ENCODE measurements at places on chromosomes 3 and 15. TPM values are rescaled to one million over a fixed set of nuclear protein-coding genes. Genes with fewer than 3 reads are reported as not detected.

The MESP1 gene
- 0.35 TPM for total RNA-seq

The CPA3 gene
- total RNA-seq, result 0.33 TPM

The ADAMTS7 gene
- total RNA-seq, result 0.79 TPM

The SPSB4 gene
- total RNA-seq, result not detected

The MUSTN1 gene
- 10.2 TPM for total RNA-seq

- H3K27me3 ChIP-seq, result no peaks in the 10 kb centered on the region
- DNase-seq, result no peak
- no peak overlapping the region for H3K4me3 ChIP-seq
- peaks cover 5% of the 10 kb centered on the region for H3K4me1 ChIP-seq
Measured at GRCh38 chr15:95929232-95929846, 401.2 kb upstream of the NR2F2 start.

DNA sequence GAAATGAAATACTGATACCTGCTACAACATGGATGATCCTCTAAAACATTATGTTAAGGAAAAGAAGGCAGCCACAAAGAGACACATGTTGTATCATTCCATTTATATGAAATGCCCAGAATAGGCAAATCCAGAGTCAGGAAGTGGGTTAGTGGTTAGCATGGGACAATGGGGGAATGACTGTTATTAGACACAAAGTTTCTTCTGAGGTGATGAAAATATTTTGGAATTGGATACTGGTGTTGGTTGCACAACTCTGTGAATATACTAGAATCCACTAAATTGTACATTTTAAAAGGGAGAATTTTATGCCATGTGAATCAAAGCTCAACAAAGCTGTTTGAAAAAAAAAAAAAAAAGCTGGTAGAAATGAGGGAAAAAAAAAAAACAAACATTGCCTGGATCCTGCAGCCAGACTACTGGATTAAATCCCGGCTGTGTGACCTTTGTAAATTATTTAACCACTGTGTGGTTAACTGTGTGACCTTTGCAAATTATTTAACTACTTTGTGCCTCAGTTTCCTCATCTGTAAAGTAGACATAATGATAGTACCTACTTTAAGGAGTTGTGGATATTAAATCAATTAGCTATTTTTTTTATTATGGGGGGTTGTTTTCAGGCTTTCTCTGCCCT, 75.6 kb upstream of the PRICKLE2 start:
- H3K27ac ChIP-seq, result no peak overlapping the region
- no peaks in the 10 kb centered on the region for H3K4me1 ChIP-seq
- no peak overlapping the region for H3K4me3 ChIP-seq
- H3K36me3 ChIP-seq, result no peaks in the 10 kb centered on the region

DNA sequence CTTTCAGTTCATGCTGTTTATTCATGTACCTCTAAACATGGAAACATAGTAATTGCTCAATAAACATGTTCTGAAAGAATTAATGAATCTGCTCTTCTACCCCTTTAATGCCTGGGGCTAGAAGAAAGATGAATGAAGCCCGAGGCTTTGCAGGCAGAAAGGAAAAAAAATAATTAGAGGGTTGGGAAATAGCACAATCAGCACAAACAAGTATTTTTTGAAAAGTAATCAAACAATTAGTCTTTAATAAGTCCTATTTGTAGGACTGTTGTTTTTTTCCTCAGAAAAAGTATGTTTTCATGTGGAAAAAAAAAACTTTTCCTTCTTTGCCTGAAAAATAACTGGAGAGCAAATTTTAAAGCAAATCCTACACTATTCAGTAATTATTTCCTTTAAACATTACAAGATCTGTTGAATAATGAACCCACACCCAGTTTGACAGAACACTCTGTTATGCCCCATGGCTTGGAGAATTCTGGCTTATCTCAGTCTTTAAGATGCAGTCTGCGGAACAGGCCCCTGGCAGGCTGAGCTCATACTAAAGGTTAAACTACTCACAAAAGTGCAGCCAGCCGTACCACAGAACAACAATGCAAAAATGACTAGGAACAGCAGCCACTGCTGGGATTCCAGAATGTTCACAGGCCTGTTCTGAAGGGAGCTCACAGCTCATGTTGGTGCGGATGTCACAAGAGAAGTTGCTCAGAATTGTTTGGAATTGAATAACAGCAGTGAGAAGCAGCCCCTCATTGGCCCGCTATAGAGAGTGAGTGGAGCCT, 79.2 kb downstream of the ABI3BP start:
- no peak for DNase-seq
- H3K36me3 ChIP-seq, result no peaks in the 10 kb centered on the region
- no peaks in the 10 kb centered on the region for H3K27me3 ChIP-seq
- H3K27ac ChIP-seq, result no peak overlapping the region

DNA sequence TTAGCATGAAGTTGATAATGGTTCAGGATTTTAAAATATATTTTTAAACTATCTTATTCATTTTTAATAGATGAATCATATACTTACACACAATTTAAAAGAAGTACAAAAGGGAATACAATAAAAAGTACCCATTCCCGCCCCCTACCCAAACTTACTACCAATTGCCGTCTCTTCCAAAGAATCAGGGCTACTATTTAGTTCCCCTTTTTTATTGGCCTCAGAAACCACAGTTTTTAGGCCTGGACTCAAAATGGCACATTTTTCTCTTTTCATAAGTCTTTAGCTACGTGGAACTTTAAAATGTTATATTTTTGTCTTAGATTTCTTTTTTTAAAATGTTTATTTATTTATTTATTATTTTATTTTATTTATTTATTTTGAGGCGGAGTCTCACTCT, 18.0 kb downstream of the LRRK1 start:
- no peak overlapping the region for H3K4me3 ChIP-seq
- no peaks in the 10 kb centered on the region for H3K4me1 ChIP-seq
- H3K36me3 ChIP-seq, result no peaks in the 10 kb centered on the region
- no peaks in the 10 kb centered on the region for H3K27me3 ChIP-seq

Data from T-cell (primary cell).